Spinal cord (tissue), 10 donors: ENCODE measurements at places on chromosomes 6 and 20. TPM values are rescaled to one million over a fixed set of nuclear protein-coding genes. Genes with fewer than 3 reads are reported as not detected.

The TULP1 gene
- 1.7 TPM for polyA plus RNA-seq

The HLA-DQB2 gene
- 0.24 TPM for polyA plus RNA-seq

The EBF4 gene
- 91.0 TPM for polyA plus RNA-seq

The UNC5CL gene
- polyA plus RNA-seq, result 0.92 TPM

The EPPIN gene
- polyA plus RNA-seq, result 0.36 TPM

The PI16 gene
- 22.7 TPM for polyA plus RNA-seq

The ROS1 gene
- polyA plus RNA-seq, result not detected

The PSMA7 gene
- polyA plus RNA-seq, result 197 TPM
